ENCODE measurements at places on chromosomes 5 and 9.

DNA sequence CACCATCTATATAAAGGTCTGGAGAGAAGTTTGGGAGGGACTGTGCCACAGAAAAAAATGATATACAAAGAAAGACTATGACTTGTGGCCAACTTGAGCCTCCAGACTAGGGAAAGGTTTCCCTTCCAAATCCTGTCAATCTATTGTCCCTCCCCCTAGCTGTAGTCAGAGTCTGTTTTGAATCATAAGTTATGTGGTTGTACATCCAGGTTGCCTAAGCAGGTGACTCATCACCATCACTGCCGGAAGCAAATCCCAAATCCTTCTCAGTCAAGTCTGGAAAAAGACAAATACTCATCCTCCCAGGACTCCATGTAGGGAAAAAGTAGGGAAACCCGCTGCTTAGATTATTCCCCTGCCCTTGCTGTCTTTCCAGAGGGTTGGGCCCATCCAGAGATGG is 235.7 kb downstream of the CDK5RAP2 start:
- no peak for DNase-seq

DNA sequence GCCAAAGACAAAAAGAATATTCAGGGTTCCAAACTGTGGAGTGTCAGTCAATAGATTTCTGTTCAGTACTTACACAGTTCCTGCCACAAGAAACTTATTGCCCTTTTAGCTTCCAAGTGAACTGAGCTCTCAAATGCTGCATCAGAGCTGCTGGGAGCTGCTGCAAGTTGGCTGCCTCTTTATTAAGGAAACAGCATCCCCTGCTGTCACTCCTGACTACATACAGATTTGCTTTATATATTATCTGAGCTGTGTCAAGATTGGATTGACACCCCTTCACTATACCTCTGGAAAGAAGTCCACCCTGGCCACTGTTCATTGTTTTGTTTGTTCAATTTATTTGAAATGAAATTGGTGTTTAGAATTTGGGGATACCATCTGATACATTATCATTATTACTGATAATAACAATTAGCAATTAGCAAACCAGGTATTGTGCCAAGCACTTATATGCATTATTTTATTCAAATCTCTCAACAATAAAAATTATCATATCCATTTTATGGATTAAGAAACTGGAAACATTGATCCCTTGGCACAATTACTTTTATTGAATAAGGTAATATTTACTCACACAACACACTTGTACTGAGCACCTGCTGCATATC is 16.4 kb upstream of the C5orf58 start:
- no peak for DNase-seq

- DNase-seq, result no peak
Measured at GRCh38 chr5:149724130-149724840, 5.8 kb upstream of the PPARGC1B start.

DNA sequence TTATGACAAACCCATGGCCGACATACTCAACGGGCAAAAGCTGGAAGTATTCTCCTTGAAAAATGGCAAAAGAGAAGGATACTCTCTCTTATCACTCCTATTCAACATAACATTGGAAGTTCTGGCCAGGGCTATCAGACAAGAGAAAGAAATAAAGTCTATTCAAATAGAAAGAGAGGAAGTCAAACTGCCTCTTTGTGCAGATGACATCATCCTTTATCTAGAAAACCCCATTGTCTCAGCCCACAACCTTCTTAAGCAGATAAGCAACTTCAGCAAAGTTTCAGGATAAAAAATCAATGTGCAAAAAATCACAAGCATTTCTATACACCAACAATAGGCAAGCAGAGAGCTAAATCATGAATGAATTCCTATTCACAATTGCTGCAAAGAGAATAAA is 1799.9 kb upstream of the ACO1 start:
- no peak for DNase-seq

DNA sequence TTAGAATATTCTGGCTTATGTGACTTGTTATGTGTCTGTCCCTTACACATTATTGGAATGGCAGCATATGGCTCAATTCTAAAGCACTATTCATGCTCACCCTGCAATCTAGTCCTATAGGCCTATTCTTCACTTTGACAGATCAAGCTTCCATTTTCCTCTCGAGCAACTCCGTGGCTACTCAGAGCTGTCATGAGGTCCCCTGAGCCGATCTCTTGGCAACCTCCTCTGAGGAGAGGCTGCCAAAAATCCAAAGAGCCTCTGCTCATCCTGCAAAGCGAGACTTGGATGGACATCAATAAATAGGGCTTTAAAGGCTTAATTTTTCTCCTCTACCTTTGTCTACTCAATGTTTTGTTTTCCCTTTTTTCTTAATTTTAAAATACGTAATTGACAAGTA is 163.8 kb downstream of the GABRB2 start:
- no peak for DNase-seq

GRCh38 chr5:1332461-1333001 is 12.4 kb downstream of the CLPTM1L start:
- no peak for DNase-seq

- DNase-seq, result no peak
Measured at GRCh38 chr9:90838098-90838497, 36.5 kb downstream of the SYK start.

- no peak for DNase-seq
Measured at GRCh38 chr5:33504570-33504969, 63.8 kb downstream of the TARS1 start.

DNA sequence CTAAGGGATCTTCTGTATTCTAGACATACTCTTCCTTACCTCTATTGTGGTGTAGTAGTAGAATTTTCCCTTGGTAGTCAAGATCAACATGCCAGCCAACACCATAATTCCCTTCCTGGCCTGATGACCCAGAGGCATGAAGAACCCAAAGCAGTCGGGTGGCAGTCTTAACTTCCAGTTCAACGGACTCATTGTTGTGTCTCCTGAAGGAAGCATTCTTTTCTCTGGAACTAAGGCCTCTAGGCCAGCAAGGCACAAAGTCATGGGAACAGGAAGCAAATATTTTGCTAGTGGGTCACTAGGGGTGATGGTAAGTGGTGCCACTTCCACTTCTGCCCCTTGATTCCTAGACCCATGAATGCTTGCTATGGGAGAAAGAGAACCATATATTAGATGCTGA is 55.2 kb upstream of the DAPK1 start:
- DNase-seq, result no peak

DNA sequence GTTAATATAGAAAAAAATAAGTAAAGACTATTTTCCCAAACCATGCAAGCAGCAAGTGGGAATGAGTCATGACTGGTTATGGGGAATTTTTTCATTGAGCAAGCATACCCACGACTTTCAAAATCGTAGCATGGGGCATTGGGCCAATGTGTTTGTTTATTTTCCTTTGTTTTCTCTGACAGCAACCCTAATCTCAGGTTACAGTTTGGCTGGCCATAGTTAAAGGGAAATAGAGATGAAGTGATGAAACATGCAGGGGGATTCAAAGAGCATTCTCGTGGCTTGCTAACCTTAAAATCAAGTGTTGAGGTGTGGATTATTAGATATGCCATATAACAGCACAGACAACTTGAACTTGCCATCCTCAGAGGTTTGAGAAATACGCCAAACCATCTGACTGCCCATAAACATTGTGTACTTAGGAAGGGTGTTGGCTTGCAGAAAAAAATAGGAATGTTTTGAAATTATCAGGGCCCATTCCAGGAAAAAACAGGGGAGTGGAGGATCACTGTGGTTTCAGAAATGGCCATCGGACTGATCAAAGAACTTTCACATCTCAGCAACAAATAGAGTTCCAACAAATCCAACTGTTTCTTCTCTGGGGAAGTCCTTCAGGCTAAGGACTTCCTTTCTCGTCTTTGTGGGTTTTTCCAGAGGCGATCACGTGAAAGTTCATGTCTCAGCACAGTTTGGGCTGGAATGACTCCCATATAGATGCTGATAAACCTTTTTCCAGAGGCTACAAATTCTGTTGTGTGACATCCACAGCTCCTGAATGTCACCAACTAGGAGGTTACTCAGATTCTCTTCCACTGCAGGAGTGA is 259.1 kb downstream of the SYK start:
- DNase-seq, result no peak

DNA sequence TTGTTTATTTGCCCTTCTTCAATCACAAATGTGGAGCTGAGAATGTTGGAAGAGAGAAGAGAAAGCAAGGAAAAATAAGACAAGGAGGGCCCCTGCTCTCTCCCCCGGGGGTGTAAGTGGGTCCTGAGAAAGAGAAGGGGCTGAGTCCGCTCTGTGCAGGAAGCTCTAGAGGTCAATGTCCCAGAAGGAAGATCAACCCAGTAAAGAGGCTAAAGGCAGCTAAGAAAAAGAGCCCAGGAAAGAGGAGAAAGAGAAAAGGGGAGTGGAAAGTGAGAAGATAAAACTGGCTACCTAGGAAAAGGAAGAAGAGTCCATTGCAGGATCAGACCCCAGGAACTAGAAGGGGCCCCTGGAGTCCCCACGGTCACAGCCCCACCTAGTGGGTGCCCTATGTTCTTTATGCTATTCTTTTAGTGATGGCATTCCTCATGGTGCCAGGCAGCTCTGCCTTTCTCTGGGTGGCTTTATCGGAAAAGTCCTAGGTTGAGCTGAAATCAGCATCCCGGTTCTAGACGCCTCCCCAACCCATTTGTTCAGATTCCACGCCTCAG is 583.4 kb downstream of the ACTL7B start:
- no peak for DNase-seq

DNA sequence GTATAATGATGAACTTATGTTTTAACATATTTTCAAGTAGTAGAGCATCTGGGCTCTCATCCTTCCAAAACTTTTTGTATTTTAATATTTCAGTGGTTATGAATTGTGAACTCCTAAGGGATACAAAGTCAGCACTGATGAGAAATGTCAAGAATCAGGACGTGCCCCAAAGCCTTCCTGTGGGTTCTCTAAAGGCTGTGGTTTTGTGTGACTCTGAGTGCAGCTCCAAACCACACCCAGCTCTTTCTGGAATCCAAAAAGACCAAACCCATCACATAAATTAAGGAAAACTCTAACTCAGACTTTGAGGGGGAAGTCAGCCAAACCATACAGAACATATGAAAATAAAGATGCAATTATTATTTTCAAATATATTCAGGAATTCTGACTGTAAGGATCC is 40.8 kb upstream of the SMU1 start:
- DNase-seq, result no peak

All from GOT3 (cell line).